GM03348 (cell line): ENCODE measurements at places on chromosomes 11 and 22.

DNA sequence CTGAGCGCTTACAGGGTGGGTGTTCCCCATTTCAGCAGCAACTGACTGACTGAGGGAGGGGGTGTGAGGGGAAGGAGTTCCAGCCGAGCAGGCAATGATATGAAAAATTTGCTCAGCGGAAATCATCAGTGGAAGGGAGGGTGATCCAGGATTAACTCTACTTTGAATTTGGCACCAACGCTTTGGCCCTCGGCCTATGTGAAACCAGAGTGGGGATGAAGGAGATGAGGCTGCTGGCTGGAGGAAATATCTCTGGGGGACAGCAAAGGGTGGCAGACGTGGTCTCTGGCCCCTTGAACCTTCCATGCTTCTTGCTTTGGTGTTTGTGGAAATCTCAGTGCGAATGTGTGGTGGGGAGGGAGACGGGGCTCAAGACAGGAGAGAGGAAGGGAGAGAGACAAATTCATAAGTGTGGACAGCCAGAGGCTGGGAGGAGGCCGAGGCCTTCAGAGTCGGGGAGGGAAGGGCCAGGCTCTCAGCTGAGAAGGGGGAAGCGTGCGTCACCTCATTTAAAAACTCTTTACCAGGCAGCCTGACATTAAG is 83.6 kb downstream of the FDX1 start:
- no peak for DNase-seq

DNA sequence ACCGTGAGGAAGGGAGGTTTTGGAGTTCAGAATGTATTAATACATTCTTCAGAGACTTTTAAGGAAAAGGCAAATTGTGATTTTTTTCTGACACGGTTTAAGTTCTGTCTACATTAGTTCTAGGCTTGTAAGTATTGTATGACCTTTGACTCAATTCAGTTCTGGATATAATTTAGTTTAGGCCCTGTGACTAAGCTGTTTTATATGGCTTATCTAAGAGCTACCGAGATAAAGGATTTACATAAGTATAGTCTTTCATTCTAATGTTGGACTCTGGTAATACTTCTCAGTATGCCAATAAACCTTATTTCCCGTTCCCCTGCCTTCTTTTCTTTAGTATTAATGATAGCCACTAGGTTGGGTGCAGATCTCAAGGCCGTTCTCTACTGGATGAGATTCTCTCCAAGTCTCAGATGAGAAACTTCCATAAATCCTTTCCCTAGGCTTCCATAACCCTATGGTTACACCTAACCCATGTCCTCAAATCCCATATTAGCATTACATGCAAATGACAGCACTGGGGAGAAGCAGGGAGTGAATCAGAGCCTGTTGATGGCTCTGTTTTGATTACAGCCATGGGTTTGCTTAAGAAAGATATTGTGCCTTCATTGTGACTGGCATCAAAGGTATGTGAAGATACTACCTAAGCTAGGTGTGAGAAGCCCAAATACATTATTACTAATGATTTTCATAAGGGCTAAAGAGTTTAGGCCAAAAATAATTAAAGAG is 38.7 kb downstream of the BARX2 start:
- no peak for DNase-seq

- DNase-seq, result no peak
Observed at GRCh38 chr11:124740277-124740882, 638 bp downstream of the NRGN start.

DNA sequence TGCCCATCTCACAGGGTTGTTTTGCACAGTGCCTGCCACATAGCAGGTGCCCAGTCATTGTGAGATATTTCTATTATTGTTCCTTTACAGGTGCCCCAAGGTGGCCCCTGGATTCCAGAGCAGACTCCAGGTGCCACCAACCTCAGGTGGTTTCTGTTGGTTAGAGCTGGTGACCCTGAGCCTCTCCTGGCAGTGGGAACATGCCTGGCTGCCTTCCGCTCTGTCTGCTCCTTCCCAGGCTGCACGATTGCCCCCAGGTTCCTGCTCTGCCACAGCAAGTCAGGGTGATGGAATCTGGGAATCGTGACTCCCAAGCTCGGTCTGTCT is 12.6 kb upstream of the OMP start:
- no peak for DNase-seq

DNA sequence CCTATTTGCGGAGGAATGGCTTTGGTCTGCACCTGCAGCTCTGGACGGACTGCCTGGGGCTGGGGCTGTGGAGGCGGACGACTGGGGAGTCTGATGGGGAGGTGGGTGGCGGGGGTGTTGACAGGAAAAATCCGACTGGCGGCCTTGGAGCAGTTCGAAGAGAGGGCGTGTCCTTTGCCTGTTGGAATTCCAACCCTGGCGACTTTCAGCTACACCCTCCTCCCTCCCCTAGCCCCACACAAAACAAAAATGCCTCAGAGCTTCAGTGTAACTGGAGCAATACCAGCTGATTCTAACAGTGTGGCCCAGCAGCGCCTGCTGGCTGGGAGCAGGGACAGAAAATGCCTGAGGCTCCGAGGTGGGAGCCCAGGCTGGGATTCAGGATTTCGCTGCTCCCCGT is 85.4 kb downstream of the ATXN10 start:
- DNase-seq, result peak; percentile 69

DNA sequence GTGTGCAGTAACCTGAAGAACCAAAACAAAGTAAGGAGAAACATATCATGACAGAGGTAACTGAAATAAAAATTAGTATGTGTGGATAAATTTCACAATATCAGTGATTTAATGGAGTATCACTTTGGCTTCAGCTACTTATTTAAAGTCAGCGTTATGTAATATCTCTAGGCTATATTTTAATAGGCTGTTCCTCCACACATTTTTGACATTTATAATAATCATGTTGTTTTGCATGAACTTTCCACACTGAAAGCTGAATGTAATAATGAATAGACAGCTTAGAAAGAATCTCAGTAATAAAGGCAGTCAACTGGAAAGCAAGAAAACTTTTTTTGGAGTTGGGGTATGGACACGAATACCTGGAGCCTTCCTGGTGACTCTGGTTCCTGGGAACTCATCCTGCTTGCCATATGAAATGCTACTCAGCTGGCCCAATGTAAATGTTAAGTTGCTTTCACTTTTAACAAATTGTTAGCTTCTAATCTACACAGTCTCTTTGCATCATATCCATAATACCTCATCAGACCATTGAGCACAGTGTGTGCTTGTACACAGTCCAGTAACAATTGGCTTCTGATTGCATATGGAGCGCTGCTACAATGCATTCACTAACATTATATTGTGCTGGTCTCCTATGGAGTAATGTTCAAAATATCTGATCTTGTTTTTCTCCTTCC is 257.7 kb downstream of the SOX6 start:
- DNase-seq, result no peak

- DNase-seq, result no peak
Observed at GRCh38 chr11:67254798-67255197, 11.5 kb upstream of the GRK2 start.

GRCh38 chr11:47270331-47271271 is 668 bp downstream of the MADD start:
- DNase-seq, result peak; percentile 46

DNA sequence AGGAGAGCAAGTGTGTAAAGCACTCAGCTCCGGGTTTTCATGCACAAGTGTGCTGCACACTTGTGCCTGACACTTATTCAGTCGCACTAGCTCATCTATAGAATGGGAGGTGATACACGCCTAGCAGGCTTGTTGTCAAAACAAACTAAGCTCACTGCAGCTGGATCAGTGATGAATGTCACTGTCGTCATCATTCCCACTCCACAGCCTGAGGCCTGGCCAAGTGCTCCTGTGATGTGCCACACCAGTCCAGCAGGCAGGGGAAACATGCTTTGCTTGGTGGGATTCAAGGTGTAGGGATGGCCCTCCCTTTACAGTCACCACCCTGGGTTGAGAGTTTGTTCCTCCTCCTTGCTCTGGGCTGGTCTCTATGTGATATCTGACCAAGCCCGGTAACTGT is 6.8 kb downstream of the MPST start:
- DNase-seq, result no peak

- DNase-seq, result no peak
Observed at GRCh38 chr11:73269459-73270015, 2.6 kb upstream of the P2RY6 start.

DNA sequence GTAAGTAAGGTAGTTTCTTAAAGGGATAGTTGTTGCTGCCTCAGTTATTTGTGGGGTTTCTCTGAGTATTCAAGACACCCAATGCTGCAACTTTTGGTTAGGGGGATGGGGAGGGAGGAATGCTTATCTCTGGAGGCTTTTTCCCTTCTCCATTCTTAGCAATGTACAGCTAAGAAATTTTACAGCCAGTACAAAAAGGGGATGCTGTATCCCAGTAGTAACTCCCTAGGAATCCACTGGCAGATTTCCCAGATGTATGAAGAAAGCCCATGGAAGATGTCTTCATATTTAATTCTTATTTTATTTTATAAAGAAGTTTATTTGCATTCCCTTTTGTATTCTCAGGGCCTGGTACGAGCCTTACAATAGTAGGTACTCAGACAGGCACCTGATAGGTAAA is 154.8 kb downstream of the ENTHD1 start:
- DNase-seq, result peak; percentile 38

DNA sequence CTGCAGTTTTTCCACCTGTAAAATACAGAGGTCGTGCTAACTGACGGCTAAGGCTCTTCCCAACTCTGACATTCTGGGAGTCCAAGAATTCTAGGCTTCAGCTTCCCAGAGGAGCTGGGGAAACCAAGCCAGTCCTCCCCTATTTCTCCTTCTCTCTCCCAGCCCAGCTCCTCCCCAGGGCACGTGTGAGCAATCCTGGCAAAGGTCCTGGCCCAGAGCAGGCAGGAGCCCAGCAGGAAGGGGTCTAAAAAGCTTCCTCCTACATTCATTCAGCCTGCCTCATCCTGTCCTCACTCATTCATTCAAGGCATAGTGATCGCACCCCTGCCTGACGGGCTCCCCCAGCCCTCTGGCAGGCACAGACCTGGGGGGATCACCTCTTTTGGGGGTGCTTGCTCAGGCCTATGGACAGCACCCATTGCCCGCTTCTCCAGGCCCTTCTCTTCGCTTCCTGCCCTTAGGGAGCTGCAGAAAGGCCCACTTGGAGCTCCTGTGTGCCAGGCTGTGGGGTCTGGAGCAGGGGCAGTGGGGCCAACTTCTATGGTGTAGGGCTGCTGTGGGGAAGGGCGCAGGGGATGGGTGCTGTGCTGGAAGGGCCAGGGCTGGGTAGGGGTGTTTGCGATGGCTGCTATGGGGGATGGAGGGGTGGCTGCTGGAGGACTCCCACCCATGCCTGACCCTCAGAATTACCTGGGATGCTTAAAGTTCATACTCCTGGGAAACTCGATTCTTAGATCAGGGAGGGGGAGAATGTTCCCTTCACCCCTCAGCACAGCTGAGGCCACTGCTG is 9.8 kb downstream of the KCNC1 start:
- peak; percentile 32 for DNase-seq

- no peak for DNase-seq
Observed at GRCh38 chr22:48889887-48890692, 937.6 kb downstream of the BRD1 start.

GRCh38 chr11:13902523-13902922 is 60.0 kb upstream of the SPON1 start:
- no peak for DNase-seq

GRCh38 chr11:116563028-116563711 is 209.6 kb downstream of the BUD13 start:
- DNase-seq, result peak; percentile 59

DNA sequence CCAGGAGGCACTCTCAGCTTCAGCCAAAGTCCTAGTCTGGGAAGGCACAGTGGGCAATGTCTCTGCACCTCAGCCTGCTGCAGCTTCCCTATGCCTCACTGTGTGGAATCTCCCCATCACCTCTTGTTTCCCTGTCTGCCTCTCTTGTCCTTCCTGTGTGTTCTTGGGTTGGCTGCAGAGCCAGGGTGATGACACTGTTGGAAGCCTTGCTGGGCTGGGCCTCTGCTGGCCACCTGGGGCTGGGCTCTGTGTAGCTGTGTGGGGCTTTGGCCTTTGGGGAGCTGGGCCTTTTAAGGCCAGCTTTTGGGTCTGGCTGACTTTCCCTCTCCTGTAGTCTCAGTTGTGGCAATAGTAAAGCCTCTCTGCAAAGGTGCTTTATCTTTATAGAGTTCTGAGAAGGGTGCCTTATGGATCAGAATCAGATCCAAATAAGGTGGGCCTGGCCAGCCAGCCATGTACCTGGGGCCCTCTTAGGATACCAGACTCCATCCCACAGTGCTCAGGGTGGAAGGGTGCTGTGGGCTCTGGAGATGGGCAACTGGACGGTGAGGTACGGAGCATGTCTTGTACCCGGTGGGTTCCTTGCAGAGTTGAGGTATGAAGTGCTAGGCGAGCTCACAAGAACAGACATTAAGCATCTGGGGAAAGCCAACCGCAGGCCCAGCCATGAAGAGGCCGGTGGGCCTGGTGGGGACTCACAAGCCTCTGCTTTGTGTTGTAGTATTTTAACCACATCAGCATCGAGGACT is 10.3 kb upstream of the RANBP1 start:
- DNase-seq, result no peak

GRCh38 chr11:64868904-64869570 is 9.4 kb downstream of the EHD1 start:
- peak; percentile 78 for DNase-seq

DNA sequence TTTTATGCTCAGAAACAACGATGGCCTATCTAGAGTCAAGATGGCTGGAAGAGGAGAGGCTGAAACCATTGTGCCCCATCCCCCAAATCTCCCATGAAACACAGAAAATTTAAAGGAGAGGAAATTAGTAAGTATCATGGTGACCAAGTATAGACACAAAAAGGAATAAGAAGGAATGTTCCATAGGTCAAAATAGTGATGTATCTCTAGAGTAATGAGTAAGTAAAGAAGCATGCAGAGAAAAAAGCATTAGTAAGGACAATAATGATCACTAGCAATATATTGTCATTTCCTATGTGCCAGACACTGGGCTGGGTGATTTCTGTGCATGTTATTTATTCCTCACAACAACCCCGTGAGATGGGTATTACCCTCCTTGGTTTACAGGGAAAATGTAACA is 2.6 kb upstream of the SLC22A24 start:
- no peak for DNase-seq

DNA sequence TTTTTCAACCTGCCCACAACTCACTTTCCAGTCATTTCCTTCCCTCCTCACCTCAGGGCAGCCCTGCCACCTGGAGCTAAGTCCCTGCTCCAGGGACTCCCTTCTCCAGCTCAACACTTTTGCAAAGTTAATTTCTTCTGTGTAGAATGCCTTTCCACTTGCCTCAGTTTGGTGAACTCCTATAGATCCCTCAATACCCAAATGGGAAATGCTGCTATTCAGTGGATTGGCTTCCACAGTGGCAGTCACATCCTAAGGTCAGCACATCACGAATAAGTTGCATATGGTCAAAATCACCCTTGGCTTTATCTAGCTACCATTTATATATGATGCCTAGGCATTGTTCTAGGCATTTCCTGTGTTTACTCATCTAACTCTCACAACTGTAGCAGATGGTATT is 23.6 kb downstream of the GDPD5 start:
- DNase-seq, result no peak

GRCh38 chr11:103800406-103801114 is 235.9 kb upstream of the DDI1 start:
- no peak for DNase-seq

GRCh38 chr11:113906038-113906437 is 1.4 kb downstream of the HTR3B start:
- no peak for DNase-seq

- DNase-seq, result no peak
Observed at GRCh38 chr22:16847271-16847670, 22.1 kb upstream of the XKR3 start.
